NCI-H524 treated with DMSO at 0.1 percent for 48 hours (cell line): ENCODE measurements at places on chromosomes 7 and 10.

GRCh38 chr10:47287365-47287802, 12.6 kb upstream of the GDF10 start:
- no peak for DNase-seq

DNA sequence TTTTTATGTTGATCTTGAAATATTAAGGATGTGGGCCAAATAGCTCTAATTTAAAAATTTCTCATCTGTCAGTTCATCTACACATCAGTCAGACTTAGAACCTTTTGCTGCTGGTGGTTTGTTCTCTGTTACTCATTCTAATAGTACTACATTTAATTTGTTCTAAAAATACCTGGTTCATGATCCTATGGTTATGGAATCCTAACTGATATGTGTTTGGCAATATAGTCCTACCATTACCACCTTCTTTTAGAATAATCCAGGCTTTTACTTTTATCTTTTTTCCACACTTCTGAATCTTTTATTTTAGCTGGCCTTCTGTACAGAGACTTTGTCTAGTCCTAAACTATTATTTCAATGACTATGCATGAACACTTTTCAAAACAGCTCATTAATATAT, 116.9 kb downstream of the SVOPL start:
- no peak for DNase-seq

GRCh38 chr10:116158036-116158435, 115.0 kb downstream of the GFRA1 start:
- DNase-seq: no peak

- DNase-seq: no peak
Measured at GRCh38 chr7:131431289-131431688, 103.6 kb downstream of the MKLN1 start.

- no peak for DNase-seq
Measured at GRCh38 chr7:48350515-48350914, 179.3 kb downstream of the ABCA13 start.

GRCh38 chr10:33046792-33047191, 88.8 kb upstream of the ITGB1 start:
- no peak for DNase-seq

- no peak for DNase-seq
Measured at GRCh38 chr7:131341690-131342089, 14.0 kb downstream of the MKLN1 start.

GRCh38 chr7:111312966-111313365, 222.0 kb downstream of the LRRN3 start:
- no peak for DNase-seq
